ENCODE measurements at places on chromosomes 3 and 15.

GRCh38 chr3:177460047-177460446 is 262.8 kb upstream of the TBL1XR1 start:
- DNase-seq, result no peak

DNA sequence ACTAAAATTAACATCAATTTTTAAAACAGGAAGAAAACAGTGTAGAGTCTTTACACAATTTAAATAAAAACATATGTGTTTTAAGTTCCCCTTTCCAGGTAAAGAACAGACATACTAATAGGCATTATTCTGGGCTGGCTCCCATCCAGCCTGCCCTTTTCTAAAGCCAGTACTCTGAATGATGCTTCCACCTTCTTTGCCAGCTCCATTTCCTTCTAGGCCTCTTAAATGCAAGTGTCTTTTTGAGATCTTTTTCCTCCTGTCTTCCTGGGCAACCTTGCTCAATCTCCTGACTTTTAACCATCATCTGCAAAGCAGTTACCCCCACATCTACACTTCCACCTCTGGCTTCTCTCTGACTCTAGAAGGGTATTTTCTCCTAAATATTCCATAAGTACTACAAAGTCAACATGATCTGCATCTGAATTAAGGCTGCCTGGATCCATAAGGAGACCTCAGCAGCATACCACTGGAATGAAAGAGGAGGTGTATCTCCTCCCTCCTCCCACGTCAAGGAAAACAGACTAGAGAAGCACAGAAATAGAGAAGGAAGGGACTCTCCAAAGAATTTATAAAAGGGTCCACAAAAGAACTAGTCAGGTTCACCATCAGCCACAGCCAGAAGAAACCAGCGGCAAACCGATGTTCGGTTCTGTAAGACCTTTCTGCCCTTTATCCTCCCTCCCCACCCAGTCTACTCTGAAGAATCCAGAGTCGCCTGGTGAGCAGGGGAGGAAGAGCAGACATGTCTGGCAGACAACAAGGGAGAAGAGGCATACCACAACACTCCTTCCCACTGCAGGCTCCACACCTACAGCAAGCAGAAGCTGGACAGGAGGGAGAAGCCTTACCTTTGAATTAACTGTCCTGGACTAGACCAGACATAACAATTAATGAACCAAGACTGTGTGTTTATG is 47.1 kb downstream of the GOLIM4 start:
- DNase-seq, result no peak

- no peak for DNase-seq
Measured at GRCh38 chr15:77518458-77518857, 97.8 kb downstream of the HMG20A start.

- no peak for DNase-seq
Measured at GRCh38 chr15:38961931-38962330, 397.3 kb upstream of the RASGRP1 start.

- DNase-seq, result no peak
Measured at GRCh38 chr3:182725372-182726251, 67.7 kb upstream of the ATP11B start.

DNA sequence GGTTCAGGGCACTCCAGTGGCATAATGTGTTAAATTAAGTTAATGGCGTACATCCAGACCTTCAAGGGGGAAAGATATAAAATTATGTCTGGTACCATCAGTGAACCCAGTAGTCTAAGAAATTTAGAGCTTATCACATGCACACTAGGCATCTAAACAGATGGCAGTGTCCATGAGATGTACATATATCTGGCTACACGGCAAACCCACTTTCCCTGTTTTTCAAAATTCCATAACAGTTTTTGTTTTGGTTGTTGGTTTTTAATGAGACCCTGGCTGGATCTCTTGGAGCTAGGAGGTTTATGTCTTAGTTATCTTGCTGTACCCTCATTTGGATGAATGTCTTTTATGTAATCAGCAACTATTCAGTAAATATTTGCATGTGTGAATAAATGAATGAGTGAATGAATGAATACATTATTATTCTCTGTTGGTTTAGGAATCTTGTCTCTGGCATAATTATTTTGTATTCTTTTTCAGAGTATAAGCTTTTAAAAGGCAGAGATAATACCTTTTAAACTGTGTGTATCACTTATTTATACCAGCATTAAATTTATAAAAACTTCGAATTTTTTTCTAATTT is 3.1 kb upstream of the UTS2B start:
- no peak for DNase-seq

GRCh38 chr15:78979456-78980320 is 34.8 kb upstream of the CTSH start:
- DNase-seq, result peak; percentile 66

- no peak for DNase-seq
Measured at GRCh38 chr3:23856286-23856685, 50.5 kb downstream of the UBE2E1 start.

- no peak for DNase-seq
Measured at GRCh38 chr15:23564821-23565394, 566 bp upstream of the MKRN3 start.
